ENCODE measurements at places on chromosomes 6 and 20.

DNA sequence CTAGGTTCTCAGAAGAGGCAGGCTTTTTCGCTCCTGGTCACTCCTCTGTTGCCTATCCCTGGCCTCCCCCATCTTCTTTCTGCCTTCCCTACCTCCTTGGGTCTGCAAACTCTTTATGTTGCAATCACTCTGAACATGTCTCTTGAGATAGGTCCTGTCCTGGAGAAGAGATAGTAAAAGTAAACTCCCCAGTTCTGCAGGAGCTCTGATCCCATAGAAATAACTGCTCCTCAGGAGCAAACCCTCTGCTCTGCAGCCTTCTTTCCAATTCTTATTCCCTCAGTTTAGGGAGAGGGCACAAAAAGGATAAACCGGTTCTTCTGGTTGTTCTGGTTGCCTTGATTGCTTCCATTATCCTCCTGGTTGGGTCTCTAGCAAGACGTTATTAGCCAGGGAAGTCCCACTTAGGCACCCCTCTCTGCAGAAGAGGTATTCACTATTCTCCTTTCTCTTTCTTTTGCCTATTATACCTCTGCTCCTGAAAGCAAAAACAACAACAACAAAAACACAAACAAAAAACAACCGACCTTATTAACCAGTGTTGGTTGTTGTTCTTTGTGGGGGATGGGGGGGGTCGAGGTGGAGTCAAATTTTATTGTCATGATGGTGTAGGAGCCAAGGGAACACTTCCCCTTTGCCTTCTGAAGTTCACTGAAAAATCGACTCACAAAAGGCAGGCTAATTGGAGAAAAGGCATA is 973 bp downstream of the TRIM38 start:
- peak; percentile 10 for DNase-seq

DNA sequence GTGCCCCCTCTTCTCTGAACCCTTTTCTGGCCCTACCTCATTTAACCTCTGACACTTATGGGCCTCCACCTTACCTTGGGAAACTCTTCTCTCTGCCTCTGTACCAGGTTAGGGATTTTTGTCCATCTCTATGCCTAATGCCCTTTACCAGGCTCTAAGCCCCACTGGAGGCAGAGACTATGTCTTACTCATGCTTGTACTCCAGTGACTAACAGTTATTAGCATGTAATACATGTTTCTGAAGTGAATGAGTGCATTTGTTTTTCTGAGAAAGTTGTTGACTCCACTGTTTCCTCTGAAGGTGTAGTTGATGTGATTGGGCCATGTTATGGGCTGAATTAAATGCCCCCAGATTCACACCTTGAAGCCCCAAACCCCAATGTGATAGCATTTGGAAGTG is 234.3 kb downstream of the PACRG start:
- peak; percentile 28 for DNase-seq

DNA sequence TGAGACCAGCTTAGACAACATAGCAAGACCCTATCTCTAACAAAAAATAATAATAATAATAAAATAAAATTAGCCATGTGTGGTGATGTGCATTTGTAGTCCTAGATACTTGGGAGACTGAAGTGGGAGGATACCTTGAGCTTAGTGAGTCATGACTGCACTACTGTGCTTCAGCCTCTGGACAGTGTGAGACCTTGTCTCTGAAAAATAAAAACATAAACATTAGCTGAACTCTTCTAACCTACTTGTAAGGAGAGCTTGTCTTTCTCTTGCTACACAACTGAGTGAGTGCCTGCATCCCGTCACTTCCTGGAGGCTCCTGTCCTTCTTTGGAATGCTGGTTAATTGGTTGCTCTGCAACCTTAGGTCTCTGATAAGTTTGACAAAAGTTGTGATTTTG is 5.1 kb upstream of the DBNDD2 start:
- DNase-seq: no peak

- no peak for DNase-seq
These were observed 597 bp upstream of the HINT3 start for GRCh38 chr6:125955973-125956372.

DNA sequence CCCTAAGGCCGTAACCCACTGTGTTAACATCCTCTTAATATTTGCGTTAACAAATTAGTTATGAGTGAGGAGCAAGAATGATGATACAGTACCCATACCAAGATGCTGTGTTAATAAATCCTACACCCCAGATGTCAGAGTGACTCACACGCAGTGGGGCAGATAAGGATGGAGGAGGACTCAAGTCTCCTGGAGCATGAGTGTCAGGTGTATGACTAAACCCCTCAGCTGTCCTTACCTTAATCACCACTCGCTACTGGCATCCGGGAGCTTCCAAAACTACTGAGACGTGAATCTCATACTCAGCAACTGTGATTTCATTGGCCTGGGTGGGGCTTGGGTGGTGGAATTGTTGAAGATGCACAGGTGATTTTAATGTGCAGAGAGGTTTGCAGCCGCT is 131.3 kb upstream of the MTHFD1L start:
- DNase-seq: no peak

DNA sequence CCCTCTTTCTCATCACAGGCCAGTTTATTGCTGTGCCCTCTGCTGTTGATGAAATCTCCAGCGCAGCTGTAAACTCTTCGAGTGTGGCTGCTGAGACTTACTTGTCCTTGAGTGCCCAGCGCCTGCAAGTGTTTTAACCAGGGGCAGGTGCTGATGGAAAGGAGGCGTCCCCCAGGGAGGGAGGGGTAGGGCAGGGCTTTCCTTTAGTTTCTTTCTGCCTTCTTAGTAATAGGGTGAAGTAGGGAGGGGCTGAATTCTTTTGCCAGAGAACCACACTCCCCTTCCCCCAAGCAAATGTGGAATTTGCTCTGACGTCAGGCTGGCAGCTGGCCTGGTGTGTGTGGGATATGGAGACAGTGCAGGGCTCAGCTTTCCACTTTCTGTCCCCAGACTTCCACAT is 61.2 kb downstream of the IGF2R start:
- peak; percentile 97 for DNase-seq

DNA sequence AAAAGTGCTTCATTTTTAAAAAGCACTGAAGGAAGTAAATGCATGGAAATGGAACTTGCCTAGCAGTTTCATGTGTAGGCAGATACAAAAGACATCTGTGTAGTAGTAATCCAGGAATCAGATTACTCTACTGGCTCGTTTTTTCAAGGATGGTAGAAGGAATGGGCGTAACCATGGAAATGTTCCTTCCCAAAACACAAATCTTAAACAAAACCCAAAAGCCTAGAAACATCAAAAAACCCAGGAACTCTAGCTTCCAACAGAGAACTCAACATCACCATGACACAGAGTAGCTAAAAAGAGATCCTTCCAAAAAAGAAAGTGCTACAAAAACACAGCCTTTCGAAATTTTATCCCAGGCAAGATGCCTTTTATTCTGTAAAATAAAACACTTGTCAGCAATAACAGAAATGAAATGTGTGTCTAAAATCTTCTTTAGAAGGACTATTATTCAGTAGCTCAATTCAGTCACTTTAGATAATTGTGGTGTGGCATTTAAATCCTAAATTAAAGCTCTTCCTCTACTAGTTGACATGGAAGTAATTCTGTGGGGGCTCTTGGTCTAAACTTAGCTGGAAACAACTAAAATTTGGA is 81.7 kb downstream of the FAM217A start:
- DNase-seq: peak; percentile 56
